Amniotic epithelial cell (primary cell): ENCODE measurements at places on chromosomes 3 and 15.

GRCh38 chr15:35752134-35752466 is 206.1 kb upstream of the DPH6 start:
- DNase-seq: no peak

DNA sequence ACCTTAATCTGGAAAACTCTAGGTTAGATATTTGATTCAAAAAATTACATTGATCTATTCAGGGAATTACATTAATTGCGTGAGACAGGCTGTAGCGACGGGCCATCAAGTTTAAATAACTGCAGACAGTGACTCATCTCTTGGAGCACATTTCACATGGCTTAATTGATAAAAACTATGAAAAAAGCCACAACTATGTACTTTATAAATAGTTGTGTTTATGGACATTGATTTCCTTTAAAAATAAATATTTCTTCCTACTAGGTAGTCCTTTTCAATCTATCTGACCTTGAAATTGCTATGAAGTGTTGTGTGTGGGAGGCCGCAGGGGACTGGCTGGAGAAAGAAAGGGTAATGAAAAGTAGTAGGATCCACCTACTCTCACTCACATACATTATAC is 157.8 kb downstream of the IL1RAP start:
- DNase-seq: peak; percentile 43

- DNase-seq: no peak
Measured at GRCh38 chr15:94917068-94917467, 685.7 kb downstream of the MCTP2 start.

GRCh38 chr3:88984256-88984655 is 123.2 kb upstream of the EPHA3 start:
- DNase-seq: no peak

- DNase-seq: no peak
Measured at GRCh38 chr15:45377609-45378148, 665 bp downstream of the GATM start.

DNA sequence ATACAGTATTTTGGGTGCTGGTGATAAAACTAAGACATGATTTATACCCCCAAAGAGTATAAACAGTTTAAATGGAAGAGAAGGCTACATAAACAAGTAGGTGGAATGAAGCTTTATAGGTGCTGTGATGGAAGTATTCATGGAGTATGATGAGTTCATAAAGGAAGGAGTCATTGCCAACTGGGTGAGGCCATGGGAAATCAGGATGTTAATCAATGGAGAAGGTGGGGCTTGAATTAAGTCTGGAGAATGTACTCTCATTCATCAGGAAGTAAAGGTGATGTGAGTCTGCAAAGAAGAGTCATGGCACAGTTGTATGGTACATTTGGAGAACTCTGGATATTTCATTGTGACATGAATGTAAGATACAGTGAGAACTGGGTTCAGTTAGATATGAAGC is 147.5 kb upstream of the MME start:
- no peak for DNase-seq

DNA sequence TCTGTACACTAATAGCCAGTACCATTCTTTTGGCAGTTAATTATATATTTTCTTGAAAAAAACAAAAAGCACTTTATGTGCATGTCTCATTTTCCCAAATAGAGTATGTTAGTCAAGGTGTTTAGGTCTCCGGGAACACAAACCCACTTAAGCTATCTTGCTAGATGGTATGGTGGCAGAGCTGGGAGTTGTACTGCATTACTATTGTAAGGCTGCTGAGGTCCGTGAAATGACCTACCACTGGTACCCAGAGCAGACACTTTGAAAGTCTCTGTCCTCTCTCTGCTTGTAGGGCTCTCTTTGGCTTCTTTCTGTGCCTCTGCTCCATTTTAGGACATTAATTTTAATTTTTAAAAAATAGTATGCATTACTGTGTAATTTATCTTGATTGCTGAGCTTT is 8.8 kb downstream of the TMOD3 start:
- DNase-seq: no peak

DNA sequence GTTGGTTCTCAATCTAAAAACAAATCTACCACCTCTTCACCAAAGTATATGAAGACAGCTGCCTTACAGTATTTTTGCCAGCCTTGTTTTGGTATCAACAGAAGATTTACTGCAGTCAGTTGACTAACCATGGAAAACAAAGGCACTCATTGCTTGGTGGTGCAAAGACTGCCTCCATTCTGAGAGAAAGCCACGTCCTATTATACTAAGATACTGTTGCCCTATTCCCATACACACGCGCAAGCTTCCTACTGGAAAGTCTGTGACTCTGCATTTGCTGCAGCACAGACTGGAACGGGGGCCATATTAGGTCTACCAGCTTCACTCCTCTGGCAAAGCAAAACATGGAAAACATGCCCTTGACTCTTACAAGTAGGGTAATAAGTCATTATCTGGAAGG is 18.0 kb downstream of the MTMR10 start:
- no peak for DNase-seq

DNA sequence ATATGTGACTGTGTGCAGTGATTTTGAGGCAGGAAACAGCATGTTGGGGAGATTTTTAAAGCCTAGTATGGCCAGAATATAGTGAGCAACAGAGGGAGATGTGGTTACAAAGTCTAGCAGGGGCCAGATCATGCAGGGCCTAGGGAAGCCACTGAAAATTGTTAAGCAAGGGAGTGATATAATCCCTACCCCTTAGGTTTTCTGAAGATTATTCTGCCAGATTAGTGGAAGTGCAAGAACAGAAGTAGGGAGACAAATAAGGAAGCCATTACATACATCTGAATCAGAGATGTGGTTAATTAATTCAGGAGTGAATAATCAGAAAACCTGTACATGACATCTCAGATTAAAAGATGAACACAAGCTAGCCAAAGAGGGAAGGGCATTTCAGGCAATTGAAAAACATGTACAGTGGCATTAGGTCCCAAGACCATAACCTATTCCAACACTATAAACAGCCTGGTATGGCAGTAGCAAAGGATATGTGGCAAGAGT is 54.8 kb downstream of the MSL2 start:
- DNase-seq: no peak

GRCh38 chr3:139537361-139537760 is 2.2 kb downstream of the RBP1 start:
- peak; percentile 15 for DNase-seq

GRCh38 chr15:90790561-90790960 is 73.4 kb downstream of the BLM start:
- DNase-seq: peak; percentile 38

DNA sequence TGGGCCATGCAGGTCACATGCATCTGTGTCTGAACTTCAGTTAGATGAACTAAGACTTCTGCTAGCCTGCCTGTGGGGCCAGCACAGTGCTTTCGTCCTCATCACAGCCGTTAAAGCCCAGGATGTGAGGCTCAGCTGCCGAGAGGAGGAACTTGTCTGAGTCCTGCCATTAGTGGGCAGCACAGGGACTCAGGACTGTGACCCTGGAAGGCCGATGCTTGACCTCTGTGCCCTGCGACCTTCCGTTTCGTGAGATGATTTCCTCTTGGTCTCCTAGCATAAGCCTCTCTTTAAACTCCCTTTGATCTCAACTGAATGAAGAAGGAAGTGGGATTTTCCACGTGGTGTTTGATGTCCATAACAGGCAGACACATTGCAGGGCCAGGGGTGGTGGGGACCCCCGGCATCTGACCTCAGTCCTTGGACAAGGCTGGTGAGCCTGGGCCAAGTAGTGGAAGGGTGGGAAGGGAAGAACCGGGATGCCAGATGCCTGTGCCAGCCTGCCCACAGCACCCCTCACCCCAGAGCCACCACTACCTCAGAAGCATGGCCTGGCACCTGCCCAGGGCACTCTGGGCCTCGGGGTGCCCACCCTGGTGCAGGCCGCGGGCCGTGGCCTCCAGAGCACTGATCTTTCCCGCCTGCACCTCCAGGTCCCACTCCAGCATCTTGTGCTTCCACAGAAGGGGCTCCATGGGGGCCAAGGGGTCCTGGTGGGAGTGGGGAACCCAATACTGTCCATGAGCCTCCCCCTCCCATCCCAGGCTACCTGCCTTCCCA is 21.6 kb downstream of the PLA2G4B start:
- DNase-seq: no peak

- no peak for DNase-seq
Measured at GRCh38 chr15:82648257-82649103, 1.3 kb upstream of the CPEB1 start.

DNA sequence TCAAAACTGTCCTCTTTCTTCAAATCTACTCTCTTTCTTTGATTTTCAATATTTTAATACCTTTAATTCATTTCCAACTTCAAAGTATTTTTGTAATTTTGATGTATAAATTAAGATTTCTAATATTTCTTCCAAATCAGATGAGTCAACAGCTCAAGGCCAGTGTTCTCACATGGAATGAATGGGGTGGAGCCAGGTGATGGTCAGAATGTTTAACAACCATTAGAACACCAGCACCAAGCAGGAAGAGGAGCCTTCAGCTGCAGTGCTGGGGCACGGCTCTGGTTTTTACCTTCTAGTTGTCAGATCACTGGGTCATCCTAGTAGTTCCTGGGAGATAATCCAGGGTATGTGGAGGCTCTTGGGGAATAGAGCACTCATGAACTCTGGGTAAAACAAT is 494.5 kb upstream of the PDZRN3 start:
- DNase-seq: no peak
